ENCODE measurements at places on chromosomes 5 and 9.
A peak's percentile ranks its signal among the peaks of the same experiment; 100 is the strongest.

DNA sequence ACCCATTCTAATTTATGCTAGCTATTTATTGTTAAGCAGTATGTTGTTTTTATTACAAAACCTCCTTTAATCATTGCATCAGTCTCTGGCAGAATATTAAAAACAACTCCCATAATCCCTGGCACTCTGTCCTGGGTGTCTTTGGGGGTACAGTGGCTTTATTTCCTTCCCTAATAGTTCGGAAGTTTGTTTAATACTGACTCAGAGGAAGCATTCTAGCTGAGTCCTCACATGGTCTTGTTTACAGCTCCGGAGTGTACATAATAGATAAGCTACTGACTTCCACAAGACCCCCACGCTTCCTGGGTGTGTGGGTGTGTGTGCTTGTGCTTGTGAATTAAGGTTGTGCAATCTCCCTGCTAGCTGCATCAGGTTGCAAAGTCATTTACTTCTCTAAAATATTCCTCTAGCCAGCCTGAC is 149.8 kb upstream of the CDKN2B start:
- DNase-seq: no peak

DNA sequence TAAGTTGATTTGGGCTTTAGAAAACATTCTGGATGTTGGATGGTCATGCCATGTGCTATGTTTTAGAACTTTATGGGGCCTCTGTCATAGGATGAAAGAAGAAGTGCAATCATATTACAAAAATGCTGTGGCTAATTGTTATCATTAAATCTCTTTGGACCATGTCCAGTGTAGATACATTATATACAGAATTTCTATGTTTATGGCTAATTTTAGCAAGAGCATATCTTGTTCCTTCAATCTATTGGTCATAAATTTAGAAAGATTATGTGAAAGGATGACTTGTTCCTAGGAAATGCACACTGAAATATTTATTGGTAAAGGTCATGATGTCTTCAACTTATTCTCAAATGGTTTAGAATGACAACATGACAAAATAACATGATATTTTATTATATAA is 42.4 kb upstream of the ELL2 start:
- no peak for DNase-seq

- no peak for DNase-seq
Measured at GRCh38 chr9:68426755-68427154, 70.3 kb downstream of the PGM5 start.

DNA sequence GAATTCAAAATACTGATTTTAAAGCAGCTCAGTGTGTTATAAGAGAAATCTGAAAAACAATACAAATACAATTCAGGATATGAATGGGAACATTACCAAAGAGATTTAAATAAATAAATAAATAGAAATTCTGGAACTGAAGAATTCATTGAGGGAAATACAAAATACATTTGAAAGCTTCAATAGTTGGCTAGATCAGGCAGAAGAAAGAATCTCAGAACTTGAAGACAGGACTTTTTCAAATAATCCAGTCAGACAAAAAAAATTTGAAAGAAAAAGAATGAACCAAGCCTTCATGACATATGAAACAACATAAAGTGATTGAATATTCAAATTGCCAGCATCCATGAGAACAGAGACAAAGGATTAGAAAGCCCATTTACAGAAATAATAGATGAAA is 59.6 kb upstream of the TLX3 start:
- DNase-seq: no peak

DNA sequence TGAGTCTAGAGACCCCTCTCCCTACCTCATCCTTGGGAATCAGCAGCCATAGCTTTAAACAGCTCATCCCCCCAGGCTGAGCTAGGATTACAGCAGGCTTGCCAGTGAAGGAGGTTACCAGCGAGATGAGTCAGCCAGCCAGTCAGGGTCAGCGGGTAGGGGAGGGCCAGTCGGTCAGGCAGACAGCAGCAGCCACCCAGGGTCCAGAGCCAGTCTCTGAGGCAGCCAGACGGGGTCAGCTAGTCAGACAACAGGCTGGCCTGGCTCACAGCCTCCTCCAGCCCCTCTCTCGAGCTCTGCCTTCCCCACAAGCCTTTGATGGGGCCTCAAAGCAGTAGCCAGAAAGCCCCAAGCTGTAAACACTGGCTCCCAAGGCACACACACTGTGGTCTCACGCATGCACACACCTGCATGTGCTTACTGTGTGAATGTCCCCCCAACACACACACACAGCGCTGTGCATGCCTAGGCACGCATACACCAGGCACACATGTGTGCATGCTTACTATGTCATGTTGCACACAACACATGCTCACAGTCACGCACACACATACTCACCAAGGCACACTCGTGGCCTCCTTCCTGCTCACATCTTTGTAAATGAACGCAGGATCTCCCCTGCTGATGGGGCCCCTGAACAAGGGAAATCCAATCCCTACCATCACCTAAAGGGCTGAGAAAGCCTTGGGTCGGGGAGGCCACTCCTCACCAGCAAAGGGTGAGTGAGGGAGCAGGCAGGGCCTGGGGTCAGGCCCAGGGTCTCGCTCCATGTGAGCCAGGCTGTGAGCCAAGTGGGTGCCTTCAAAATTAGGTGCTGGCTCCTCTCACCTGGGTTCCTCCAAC is 28.2 kb upstream of the CPLX2 start:
- DNase-seq: no peak

- DNase-seq: no peak
Measured at GRCh38 chr5:171520300-171521174, 101.1 kb downstream of the FGF18 start.

- peak; percentile 41 for DNase-seq
Measured at GRCh38 chr9:133726401-133727276, 11.5 kb downstream of the SARDH start.

GRCh38 chr5:169048181-169049125 is 252.5 kb downstream of the SLIT3 start:
- no peak for DNase-seq

- no peak for DNase-seq
Measured at GRCh38 chr9:112629671-112630485, 88.0 kb downstream of the INIP start.

DNA sequence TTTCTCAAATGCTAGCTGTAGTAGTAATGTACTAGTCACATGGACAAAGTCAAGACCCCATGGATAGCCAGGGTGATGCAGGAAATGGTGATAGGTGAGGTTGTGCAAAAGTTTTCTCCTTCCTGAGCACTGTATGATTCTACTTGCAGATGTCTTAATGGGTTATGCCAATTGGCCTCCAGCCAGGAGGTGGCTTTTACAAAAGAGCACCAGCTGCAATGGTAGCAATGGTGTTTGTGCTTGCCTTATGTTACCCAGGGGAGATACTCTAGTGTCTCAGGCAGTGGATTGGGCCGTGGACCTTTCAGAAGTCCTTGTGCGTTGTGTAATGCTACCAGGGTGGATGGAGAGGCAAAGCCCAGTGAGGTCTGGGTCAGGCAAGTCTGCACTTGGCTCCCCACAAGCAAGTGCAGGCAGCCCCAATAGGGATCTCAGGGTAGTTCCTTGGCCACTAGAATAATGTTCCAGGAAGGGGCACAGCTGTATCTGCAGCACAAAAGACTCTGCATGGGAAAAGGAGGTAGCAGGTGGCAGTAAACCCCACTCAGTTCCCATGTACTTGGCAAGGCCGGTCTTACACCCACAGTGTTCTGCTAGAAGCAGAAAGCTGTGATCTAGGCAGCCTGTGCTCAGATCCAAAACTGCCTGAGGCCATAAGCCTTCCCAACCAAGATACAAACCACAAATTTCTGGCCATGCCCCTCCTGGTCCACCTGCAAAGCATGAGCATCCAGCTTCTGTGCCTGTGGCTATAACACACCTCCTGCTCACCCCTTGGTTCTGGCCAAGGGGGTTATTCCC is 46.4 kb upstream of the EDIL3 start:
- DNase-seq: no peak

DNA sequence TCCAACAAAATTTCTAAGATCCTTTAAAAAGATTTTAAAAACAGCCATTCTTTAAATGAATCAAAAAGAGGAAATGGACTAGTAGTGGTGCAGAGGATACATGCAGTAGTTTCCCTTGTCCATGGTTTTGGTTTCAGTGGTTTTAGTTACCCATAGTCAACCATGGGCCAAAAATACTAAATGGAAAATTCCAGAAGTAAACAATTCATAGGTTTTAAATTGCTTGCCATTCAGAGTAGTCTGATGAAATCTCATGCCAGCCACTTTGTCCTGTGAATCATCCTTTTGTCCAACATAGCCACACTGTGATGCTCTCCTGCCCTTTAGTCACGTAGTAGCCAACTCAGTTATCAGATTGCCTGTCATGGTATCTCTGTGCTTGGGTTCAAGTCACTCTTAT is 286.1 kb downstream of the ANXA1 start:
- DNase-seq: no peak

DNA sequence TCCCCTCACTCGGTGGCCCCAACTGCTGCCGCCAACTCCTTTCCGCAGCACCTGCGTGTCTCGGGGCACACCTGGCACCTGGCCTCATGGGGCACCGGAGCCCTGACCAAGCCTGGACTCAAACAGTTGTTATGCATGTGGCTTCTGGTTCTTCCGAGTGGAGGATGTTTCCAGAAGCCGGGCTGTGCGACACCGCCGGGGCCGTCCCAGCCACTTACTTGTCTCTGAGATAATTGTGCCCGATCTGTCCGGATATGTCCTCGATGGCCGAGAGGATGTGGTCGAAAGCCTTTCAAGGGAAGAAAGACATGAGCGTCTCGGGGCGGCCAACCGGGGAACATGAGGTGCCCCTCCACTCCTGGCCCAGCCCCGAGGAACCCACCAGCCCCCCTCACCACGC is 38.4 kb downstream of the EXOC3 start:
- no peak for DNase-seq
